NCI-H187 treated with DMSO at 0.1 percent for 48 hours (cell line): ENCODE measurements at places on chromosomes 16 and 17.
A peak's percentile ranks its signal among the peaks of the same experiment; 100 is the strongest.

DNA sequence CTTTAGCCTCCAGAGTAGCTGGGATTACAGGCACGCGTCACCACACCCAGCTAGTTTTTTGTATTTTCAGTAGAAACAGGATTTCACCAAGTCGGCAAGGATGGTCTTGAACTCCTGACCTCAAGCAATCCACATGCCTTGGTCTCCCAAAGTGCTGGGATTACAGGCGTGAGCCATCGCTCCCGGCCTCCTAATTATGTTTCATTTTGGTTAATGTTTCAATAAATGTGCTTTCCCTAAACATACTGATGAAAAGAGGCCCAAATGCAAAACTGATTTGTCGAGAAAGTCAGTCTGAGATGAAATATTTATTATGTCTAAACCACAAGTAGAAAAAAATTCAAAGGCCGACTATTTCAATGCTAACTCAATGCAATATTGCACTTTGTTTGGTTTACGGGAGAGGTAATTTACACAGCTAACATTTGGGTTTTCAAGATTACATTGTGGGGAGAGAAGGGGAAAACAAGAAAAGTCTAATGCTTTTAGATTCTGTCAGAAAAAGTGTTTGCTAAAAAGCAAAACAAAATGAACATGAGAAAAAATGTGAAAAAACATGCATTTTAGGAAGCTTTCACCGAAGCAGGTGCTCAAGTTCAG, 9.8 kb downstream of the STAT3 start:
- no peak for DNase-seq

DNA sequence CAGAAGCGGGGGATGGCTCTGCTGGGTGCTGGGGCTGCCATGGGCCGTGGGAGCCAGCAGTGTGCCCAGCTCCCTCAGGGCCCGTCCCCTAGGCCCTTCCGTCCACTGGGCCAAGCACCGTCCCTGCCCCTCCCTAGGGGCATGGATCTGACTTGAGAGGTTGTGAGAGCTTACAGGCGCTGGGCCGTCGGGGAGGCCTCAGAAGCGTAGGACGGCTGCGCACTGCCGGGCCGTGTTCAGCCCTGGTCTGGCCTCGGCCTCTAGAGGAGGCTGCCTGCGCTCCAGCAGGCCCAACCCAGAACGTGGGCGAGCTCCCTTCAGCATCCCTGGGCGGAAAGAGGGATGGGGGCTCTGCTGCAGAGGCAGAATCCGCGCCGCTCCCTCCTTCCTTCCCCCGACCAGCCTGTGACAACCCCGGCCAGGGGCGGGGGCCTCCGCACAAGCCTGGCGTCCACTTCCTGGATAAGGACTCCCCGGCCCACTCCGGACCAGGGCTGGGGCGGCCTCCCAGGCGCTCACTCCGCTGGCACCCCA, 685 bp upstream of the MPG start:
- no peak for DNase-seq

GRCh38 chr17:31388351-31388750, 3.1 kb upstream of the RAB11FIP4 start:
- DNase-seq, result no peak

- no peak for DNase-seq
Measured at GRCh38 chr17:30950669-30951399, 20.0 kb upstream of the RNF135 start.

DNA sequence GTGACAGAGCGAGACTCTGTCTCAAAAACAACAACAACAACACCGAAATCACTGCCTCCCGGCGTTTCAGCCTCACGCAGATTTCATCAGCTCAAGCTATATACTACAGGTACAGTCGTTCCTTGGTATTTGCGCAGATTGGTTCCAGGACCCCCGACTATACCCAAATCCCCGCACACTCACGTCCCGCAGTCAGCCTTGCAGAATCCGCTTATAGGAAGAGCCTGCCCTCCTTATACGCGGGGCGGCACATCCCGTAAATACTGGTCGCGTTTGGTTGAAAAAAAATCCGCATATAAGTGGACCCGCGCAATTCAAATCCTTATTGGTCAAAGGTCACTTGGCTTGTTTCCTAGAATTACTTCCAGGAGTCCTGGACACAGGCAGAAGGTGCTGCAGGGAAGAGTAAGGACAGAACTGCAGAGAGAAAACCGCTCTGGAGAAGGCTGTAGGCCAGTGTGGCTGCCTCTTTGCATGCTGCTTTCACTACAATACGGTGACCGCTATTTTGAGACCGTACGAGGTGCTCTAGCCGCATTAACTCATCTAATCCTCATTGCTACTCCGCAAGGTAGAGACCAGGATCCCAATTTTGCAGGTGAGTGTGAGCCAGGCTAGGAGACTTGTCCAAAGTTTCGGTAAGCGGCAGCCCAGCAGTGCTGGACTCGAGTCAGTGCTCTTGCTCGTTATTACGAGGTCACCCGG, 718 bp downstream of the NDUFAB1 start:
- no peak for DNase-seq

DNA sequence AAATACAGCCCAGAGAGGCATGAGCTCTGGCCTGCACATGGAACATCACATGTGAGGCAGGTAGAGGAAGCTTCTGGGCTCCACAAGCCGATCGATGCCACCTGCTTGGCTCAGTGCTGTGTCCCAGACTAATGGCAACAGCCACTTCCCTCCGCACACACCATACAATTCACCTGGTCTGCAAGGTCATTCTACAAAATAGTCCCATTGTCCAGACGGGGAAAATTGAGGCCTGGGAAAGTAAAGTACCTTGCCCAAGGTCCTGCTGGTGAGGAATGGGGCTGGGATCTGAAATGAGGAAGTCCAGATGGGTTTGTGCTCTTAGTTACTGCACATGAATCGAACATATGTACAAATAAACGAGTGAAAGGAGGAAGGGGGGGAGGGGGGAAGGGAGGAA, 88.0 kb downstream of the LITAF start:
- no peak for DNase-seq

DNA sequence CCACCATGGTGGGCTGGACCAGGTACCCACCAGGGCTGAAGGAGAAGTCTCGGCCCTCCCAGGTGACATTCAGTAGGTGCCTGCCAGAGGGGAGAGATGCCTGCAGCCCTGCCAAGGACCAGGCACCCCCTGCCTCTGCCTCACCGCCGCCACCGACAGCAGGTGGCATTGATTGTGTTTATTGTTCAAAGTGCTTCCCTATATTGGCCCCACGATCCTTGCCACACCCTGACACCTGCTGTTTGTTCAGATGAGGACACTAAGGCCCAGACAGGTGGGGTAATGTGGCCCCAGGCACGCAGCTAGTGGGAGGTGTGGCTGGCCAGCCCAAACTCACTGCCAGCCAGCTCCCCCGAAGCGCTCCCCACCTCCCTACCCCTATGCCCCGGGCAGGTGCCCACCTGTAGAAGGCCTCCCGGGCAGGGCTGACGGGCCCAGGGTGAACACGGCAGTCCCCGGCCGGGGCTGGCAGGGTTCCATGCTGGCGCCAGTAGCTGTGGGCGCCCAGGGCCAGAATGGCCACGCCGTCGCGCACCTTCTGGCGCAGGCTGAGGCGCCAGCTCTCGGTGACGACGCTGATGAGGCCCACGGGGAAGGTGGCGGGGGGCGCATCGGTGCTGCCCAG, 8.0 kb downstream of the GRIN2C start:
- peak; percentile 61 for DNase-seq

- DNase-seq, result no peak
Measured at GRCh38 chr16:66510298-66510697, 39.6 kb downstream of the TK2 start.

DNA sequence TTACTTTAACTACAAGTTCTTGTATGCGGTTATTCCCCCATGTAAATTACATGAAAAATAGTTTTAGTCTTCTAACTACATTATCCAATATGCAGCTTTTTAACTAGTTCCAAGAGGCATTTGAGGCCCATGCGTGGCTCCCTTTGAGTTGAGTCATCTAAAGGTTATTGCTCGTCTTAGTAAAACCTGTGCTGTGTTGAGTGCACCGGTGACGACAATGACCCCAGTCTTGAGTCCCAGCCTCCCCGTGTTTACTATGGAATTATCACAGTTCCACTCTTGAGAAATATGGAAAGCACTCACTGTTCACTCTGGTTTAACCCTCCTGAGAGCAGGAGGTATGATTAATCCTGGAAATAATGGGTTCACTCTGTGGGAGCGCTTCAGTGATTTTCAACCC, 119.2 kb downstream of the PITPNC1 start:
- DNase-seq, result no peak

DNA sequence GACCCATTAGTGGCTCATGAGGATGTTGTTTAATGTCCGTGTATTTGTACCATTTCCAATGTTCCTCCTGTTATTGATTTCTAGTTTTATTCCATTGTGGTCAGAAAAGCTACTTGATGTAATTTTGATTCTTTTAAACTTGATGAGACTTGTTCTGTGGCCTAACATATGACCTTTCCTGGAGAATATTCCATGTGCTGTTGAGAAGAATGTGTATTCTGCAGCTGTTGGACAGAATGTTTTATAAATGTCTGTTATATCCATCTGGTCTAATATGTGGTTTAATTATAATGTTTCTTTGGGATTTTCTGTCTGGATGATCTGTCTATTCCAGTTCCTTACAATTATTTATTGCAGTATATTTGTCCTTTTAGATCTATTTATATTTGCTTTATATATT, 2.9 kb upstream of the ABCA10 start:
- no peak for DNase-seq

GRCh38 chr17:37662353-37662752, 19.1 kb upstream of the DDX52 start:
- DNase-seq, result no peak

DNA sequence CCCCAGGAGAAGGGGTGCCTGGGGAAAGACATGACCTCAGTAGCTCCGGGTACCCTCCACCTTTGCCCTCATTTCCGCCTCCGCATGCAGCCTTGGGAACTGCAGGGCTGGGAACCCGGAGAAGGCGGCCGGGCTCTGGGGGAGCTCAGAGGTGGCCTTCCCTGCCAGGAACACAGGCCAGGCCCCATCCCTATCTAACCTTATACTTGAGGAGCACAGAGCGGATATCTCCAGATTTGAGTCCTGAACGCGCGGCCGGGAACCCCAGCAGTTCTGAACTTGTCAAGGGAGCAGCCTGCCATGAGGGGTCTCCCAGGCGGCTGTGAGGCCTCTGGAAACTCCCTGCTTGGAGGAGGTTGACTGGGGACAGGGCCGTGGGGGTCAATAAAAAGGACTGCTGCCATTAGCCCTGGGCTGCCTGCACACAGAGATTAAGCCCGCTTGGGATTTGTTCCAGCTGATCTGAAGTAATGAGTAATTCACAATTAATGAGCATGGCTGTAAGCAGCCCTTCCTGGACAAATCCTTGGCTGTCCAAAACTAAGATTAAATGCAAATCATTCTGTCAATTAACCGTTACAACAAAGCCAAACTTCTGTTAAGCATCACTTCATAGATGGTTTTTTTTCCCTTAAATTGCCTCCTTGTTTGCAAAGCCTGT, 26.3 kb upstream of the METRNL start:
- DNase-seq, result no peak

DNA sequence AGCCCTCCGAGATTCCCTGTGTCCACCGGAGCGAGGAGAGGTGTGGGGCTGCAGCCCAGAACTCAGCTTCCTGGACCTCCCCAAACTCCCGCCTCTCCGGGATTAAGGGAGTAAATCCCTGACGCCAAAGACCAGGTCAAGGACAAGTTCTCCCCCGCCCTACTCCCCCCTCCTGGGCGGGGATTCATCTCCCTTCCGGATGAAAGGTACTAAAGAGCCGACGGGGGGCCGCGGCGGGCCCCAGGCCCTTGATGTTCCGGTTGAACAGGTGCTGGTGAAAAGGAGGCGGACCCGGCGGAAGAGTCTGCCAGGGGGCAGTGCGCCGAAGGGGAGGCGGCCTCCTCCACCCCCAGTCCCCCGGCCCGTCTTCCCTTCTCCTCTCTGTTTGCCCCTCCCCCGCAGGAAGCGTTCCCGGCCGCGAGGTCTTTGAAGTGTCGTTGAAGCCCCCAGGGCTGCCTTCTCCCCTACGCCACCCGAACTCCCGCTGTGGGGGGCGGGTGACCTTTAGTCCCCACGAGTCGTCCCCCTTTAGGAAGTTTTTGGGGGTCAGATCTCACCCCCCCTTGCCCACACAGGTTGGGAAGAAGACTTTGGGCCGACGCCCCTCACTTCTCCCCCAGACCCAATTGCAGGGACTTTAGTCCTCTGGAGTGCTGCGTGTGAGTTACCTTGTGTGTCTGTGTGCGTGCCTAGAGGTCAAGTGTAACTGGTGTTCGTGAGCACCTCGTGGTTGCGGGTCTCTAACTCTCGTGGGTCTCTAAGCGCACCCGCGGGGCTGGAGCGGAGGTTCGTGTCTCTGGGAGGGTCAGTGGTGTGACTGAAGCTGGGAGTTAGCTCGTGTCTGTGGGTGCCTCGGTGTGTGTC, 1.1 kb upstream of the MLLT6 start:
- peak; percentile 62 for DNase-seq

DNA sequence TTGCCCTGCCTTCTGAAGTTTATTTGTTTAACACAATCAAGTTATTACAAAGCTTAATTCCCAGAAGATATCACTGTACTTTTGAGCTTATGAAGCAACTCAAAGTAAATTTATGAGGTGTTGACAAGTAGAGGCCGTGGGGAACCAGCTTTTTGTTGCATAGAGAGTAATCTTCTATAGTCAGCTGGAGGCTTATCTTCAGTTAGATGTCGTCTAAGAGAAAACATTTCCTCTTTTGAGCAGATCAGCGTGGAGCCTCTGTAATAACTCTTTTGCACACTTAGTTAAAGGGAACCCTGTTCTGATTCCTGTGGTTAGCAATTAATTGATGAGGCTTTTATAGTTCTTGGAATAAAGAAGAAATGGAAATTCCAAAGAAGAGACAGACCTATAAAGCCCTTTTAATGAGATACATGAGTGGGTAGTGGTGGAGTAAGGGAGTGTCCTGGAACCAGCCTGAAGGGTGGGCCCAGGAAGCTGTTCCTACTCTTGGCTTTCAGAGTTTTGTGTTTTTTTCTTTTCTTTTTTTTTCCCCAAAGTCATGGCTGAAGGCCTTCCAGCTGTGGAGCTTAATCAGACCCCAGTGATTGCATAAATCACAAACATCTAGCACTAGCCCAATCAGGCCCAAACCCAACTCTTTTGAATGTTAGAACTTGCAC, 28.9 kb upstream of the MAP3K14 start:
- no peak for DNase-seq

DNA sequence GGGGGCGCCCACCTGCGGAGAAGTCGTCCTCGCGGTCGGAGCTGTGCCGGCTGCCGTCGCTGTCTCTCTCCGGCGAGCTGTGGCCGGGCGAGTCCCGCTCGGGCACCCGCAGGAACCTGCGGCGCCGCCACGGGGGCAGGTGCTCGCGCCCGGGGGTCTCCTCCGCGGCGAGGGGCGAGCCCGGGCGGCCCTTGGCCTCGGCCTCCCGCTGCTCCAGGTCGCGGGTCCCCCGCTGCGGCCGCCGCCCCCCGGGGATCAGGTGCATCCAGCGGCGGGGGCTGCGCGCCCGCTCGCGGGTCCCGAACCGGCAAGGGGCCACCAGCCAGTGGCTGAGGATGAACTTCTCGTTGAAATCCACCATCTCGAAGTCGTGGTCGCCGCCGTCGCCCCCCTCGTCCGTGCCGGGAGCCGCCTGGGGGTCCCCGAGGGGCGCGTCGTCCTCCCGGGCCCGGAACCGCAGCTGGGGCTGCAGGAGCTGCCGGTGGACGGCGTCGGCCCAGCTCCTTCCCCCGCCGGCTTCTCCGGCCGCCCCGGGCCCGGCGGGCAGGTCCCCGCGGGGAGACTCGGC, 41.4 kb upstream of the BHLHA9 start:
- no peak for DNase-seq
